Activated CD4-positive, alpha-beta memory T cell treated with anti-CD3 and anti-CD28 coated beads, Interleukin-2, amount 10 ng/mL, durations not matched to agents 7 days and 5 days (primary cell): ENCODE measurements at places on chromosomes 11 and 22. TPM values are rescaled to one million over a fixed set of nuclear protein-coding genes. Genes with fewer than 3 reads are reported as not detected.

DNA sequence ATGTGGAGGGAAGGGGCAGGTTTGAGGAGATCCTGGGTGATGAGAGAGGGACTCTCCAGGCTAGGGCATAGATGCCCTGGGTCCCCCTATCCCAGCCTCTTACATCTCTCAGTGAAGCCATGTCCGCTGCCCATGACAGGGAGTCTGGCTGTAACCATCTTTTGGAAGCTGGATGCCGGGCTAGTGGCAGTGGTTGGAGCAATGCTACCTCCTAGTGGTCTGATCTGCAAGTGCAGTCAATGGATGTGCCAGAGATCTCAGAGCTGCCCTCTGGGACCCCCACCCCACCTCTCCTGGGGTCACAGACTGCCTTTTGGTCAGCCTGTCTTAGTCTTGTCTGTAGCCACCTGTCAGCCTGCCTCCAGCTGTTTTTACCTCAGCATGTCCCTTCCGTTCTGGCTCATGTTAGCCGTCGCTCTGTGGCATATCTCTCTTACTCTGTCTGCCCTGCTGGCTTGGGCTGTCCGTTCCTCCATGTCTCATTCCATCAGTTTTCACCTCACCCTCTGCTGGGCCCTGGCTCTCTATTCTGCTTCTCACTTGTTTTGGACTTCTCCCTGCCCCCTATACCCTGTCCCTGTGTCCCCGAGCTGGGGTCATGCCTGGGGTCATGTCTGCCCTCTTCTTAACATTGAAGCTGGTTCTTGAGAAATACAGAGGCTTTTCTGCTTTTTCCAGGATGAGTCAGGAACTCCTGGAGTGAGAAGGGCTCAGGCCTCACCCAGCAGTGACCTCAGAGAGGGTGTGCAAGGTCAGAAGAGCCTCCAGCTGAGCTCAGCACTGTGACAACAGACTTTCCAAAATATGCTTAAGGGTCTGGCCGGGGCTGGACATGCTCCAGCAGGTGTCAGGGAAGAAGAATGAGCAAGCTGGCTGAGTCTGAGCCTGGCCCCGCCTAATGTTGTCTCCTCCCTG is 52.0 kb upstream of the THY1 start:
- no peaks in the 10 kb centered on the region for H3K4me1 ChIP-seq
- H3K27me3 ChIP-seq: peaks cover 12% of the 10 kb centered on the region
- H3K36me3 ChIP-seq: no peaks in the 10 kb centered on the region
- peak; percentile 61 for DNase-seq
- H3K4me3 ChIP-seq: no peak overlapping the region
- no peak overlapping the region for H3K27ac ChIP-seq

DNA sequence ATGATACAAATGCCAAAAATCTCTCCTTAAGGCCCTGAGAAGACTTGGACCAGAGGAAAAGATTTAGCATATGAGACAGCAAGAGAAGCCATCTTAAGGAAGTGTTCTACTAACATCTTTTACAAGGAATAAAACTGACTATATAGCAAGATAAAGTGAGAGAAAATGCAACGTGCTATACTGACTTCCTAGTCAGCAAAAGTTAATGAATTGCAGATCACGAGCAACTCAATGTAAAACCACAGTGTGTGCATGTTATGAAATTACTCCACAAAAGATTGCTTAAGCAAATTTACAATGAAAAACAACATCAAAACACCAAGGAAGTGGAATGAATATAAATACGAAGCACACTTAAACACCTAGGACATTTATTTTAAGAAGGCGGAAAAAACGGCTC is 187.5 kb downstream of the CADM1 start:
- peaks cover 3% of the 10 kb centered on the region for H3K27me3 ChIP-seq
- H3K4me1 ChIP-seq: no peaks in the 10 kb centered on the region
- H3K4me3 ChIP-seq: no peak overlapping the region
- no peak overlapping the region for H3K27ac ChIP-seq

GRCh38 chr11:73172992-73173656 is 31.0 kb upstream of the FCHSD2 start:
- H3K27me3 ChIP-seq: peaks cover 5% of the 10 kb centered on the region
- H3K4me3 ChIP-seq: no peak overlapping the region
- no peak for DNase-seq
- peaks cover 22% of the 10 kb centered on the region for H3K4me1 ChIP-seq

DNA sequence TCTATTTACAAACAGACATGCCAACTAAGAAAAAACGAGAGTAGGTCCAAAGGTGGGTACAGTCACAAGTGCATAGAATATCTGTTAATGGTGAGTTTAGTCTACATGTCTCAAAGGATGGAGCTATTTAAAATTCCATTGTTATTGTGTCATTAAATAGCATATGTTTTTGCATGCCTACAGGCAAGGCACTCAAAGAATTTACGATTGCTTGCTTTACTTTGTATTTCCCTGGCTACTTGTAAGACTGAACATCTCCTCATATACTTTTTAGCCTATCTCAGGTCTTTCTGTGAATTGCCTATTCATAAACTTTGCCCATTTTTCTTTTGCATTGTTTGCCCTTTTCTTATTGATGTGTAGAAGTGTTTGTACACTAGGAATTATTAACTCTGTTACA is 39.7 kb downstream of the DEUP1 start:
- DNase-seq: no peak
- no peaks in the 10 kb centered on the region for H3K27me3 ChIP-seq
- no peak overlapping the region for H3K27ac ChIP-seq
- H3K4me3 ChIP-seq: no peak overlapping the region
- H3K36me3 ChIP-seq: no peaks in the 10 kb centered on the region
- H3K4me1 ChIP-seq: no peaks in the 10 kb centered on the region

- H3K4me3 ChIP-seq: no peak overlapping the region
- no peaks in the 10 kb centered on the region for H3K36me3 ChIP-seq
- no peak overlapping the region for H3K27ac ChIP-seq
- DNase-seq: no peak
- no peaks in the 10 kb centered on the region for H3K4me1 ChIP-seq
Observed at GRCh38 chr22:29487426-29487986, 7.5 kb downstream of the NEFH start.

DNA sequence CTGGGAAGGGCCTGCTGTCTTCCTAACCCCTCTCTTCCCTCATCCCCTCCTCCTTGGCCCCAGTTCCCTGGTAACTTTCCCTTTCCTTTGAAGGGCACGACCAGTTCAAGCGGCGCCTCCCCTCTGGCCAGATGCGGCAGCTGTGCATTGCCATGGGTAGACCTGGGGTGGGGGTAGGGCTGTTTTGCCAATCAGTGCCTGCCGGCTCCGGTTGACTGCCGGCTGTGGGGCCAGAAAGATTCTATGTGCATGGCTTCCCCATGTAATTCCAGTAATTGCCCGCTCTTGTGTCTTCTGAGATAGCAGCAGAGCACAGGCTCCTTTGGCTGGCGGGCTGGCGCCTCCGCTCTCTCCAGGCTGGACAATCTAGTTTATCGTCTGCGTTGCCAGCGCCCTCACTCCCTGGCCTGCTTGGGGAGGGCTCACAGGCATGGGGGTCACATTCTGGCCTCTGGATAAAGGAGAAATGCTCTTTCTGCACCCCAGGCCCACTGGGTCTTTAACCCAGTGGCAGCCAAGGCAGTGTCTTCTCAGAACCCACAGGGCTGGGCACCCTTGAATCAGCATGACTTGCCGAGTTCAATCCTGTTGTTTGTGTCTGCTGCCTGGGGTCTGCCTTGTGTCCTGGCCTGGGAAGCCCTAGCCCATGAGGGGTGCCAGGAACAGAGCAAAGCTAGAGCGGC is 9.4 kb downstream of the SIDT2 start:
- DNase-seq: no peak
- H3K27me3 ChIP-seq: no peaks in the 10 kb centered on the region
- H3K27ac ChIP-seq: no peak overlapping the region
- peaks cover 25% of the 10 kb centered on the region for H3K36me3 ChIP-seq
- peaks cover 1% of the 10 kb centered on the region for H3K4me1 ChIP-seq
- no peak overlapping the region for H3K4me3 ChIP-seq

GRCh38 chr22:47621253-47621652 is 858.8 kb downstream of the TBC1D22A start:
- no peak for DNase-seq
- no peak overlapping the region for H3K27ac ChIP-seq
- no peaks in the 10 kb centered on the region for H3K4me1 ChIP-seq
- H3K27me3 ChIP-seq: no peaks in the 10 kb centered on the region
- no peaks in the 10 kb centered on the region for H3K36me3 ChIP-seq

- DNase-seq: no peak
- H3K4me1 ChIP-seq: peaks cover 37% of the 10 kb centered on the region
- peak overlapping the region; percentile 84 for H3K4me3 ChIP-seq
- peaks cover 4% of the 10 kb centered on the region for H3K27me3 ChIP-seq
Observed at GRCh38 chr11:67463680-67464410, 5.2 kb downstream of the TMEM134 start.

- H3K36me3 ChIP-seq: no peaks in the 10 kb centered on the region
- no peaks in the 10 kb centered on the region for H3K4me1 ChIP-seq
- no peak overlapping the region for H3K4me3 ChIP-seq
- DNase-seq: no peak
- no peak overlapping the region for H3K27ac ChIP-seq
Observed at GRCh38 chr11:99687320-99687719, 666.6 kb downstream of the CNTN5 start.

DNA sequence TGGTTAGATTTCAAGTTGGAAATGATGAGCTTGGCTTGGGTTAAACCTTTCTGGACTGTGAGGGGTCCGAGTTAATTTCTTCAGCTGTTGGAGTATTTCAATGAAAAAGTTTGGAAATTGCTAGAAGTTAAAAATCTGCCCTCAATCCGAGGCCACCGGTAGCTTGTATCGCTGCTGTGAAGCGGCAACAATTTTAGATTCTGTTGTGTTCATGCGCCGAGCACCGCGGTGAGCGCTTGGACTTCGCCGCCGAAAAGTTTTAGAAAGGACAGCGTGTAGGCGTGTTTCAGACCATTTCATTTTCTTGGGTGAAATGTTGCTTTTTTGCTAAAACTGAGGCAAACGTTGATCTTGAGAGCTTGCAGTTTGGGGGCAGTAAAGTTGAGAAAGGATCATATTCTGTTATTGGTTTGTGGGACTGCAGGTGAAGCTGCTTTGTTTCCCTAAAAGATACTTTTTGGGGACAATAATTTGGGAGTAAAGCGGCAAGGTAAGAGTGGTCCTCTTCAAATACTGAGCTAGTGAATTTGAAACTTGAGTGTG is 928 bp downstream of the FBXO7 start:
- no peaks in the 10 kb centered on the region for H3K27me3 ChIP-seq
- H3K4me3 ChIP-seq: peak overlapping the region; percentile 94
- H3K27ac ChIP-seq: peak overlapping the region; percentile 83
- peaks cover 31% of the 10 kb centered on the region for H3K4me1 ChIP-seq
- peak; percentile 44 for DNase-seq

GRCh38 chr11:76226626-76227025 is 20.3 kb upstream of the WNT11 start:
- no peak for DNase-seq
- no peaks in the 10 kb centered on the region for H3K36me3 ChIP-seq
- no peak overlapping the region for H3K27ac ChIP-seq
- H3K4me1 ChIP-seq: peaks cover 6% of the 10 kb centered on the region
- no peak overlapping the region for H3K4me3 ChIP-seq

TREH gene
- not detected for total RNA-seq

C11orf91 gene
- total RNA-seq: not detected

OR52N4 gene
- total RNA-seq: 1.5 TPM

NRIP3 gene
- total RNA-seq: 2.4 TPM

ADM2 gene
- 8.8 TPM for total RNA-seq

TBX1 gene
- total RNA-seq: not detected

HBB gene
- total RNA-seq: not detected

MYBPC3 gene
- not detected for total RNA-seq

IGSF9B gene
- total RNA-seq: 70.8 TPM

MMP3 gene
- not detected for total RNA-seq

OR52M1 gene
- total RNA-seq: not detected
